ENCODE measurements at places on chromosomes 12 and 14. TPM values are rescaled to one million over a fixed set of nuclear protein-coding genes. Genes with fewer than 3 reads are reported as not detected.

LMO3 gene
- total RNA-seq, result not detected

PGF gene
- 22.0 TPM for total RNA-seq

DHRS1 gene
- total RNA-seq, result 0.82 TPM

FAM90A1 gene
- total RNA-seq, result not detected

GRCh38 chr12:104823985-104824461 lies 134.1 kb downstream of the SLC41A2 start:
- peak; percentile 8 for DNase-seq

- DNase-seq, result no peak
Observed at GRCh38 chr12:46131732-46132469, 136.9 kb downstream of the SLC38A1 start.

DNA sequence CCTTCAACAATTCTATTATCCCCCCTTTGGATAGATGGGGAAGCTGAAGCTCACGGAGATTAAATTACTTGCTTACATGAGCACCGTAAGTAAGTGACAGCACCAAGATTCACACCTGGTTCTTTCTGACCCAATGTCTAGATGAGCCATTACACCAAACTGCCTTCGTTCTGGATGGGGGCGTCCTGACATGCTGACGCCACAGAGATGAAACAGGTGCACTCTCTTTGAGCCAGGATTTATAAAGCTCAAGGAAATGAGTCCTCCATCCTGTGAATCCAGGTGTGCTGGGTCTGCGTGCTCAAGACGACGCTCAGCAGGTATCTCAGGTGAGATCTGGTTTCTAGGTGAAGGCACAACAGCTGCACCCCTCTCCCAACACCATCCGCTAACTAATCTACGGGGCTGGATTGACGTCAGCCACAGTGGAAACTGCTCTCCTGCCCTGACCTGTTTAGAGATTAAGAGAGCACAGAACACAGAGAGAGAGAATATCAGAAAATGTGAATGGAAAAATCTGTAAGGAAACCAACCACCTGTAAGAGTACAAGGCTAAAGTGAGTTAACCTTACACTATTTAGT lies 61.6 kb downstream of the KSR2 start:
- no peak for DNase-seq

- DNase-seq, result peak; percentile 65
Observed at GRCh38 chr14:54420478-54421142, 20.6 kb downstream of the CNIH1 start.

GRCh38 chr14:68894802-68895703 lies 84.0 kb downstream of the ACTN1 start:
- DNase-seq, result no peak

DNA sequence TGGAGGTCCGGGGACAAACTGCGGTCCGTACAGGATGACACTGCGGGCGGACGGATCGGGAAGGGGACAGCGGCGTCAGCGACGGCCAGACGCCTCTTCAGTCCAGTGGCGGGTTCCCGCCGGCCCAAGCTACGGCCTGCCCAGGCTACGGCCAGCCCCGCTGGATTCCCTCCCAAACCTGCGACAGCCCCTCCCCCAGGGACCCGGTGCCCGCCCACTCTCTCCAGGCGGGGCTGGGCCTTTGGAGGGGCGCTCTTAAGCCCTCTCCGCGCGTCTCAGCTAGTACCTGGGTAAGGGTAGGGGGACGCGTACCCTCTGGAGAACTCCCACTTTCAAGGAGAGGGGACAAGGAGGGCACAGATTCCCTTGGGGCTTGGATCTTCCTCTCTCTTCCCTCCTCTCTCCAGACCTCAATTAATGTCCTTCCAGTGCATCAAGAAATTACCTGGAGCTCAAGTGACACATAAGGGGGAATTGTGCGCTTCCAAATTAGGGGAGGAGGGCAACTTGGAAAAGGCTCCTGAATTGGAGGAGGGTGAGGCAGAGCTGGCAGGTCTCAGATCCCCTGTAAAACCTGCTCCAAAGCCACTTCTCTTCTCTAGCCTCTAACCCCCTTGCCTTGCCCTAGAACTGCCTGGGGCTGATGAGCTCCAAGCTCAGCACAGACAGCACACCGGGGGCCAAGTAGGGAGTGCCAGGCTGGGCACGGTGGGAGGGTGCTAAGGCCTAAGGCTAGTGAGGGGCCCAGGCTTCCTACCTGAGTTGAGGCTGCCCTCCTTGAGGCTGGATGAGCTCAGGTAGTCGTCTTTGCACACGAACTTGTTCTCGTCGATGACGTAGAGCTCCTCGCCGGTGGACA lies 3.1 kb downstream of the LHX5 start:
- DNase-seq, result no peak

GRCh38 chr12:79692860-79693577 lies 2.3 kb upstream of the PAWR start:
- no peak for DNase-seq

GRCh38 chr14:34465069-34465859 lies 3.2 kb upstream of the SPTSSA start:
- peak; percentile 24 for DNase-seq

GRCh38 chr14:65213316-65213715 lies 111.0 kb upstream of the MAX start:
- DNase-seq, result no peak

DNA sequence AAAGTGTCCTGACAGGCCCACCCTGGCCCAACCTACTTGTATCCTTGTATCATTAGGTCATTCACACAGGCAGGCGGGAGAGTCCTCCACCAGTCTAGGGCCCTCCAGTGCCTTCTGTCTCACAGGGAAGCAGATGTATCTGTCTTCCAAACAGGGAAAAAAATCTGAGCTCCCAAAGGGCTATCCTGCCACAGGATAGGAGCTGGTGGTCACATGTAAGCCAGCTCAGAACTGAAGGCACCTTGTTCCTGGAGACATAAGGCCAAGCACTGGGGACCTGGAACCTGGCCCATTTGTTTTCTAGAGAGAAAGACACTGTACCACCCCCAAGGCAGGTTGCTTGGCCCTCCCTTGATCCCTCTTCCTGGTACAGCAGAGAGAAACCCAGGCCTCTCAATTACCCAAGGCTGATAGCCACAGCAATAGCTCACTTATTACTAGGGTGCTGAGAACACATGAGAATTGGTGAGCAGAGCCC lies 19.4 kb upstream of the PLEKHH1 start:
- DNase-seq, result peak; percentile 96

GRCh38 chr12:29561664-29562071 lies 64.2 kb upstream of the OVCH1 start:
- DNase-seq, result no peak

DNA sequence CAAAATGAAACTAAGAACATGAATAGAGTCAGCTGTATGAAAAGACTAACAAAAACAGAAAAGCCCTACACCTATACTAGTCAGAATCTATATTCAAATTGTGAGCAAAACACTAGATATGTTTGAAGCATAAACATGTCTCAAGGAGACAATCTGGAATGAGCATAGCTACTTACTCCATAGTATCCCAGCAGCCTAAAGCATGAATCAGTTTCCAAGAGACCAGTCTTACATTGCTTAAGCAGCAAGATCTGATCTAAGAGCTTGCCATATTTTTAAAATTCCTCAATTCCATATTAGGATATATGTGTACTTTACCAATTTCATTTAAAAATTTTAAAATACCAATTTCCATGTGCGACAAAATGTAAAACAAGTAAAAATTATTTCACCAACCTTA lies 7.7 kb downstream of the CAPS2 start:
- DNase-seq, result no peak

- DNase-seq, result no peak
Observed at GRCh38 chr12:47216150-47216677, 136.5 kb upstream of the AMIGO2 start.

DNA sequence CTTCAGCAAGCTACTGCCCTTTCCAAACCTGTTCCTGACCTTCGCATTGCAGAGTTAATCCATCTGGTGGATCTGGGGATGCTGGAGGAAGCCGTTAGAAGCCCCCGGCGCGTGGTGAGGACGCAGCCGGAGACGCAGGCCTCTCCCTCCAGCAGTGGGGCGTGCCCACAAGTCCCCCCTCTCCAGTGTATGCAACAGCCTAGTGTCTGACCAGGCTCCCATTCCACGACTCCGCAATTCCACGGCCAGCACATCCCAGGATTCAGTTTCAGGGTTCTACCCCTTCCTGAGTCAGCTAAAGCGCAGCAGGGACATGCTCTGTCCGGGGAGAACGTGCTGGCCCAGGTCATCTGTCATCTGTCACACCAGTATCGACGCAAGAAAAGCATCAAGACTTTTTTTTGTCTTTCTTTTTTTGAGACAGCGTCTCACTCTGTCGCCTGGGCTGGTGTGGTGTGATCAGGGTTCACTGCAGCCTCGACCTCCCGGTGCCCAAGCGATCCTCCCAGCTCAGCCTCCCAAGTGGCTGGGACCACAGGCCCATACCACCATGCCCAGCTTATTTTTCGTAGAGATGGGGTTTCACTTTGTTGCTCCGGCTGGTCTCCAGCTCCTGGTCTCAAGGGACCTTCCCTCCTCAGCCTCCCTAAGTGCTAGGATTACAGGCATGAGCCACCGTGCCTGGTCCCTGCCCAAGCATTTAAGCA lies 8.0 kb upstream of the DYNC1H1 start:
- DNase-seq, result no peak

GRCh38 chr12:91628656-91629055 lies 446.0 kb upstream of the DCN start:
- no peak for DNase-seq

- DNase-seq, result no peak
Observed at GRCh38 chr12:48946205-48946604, 11.1 kb downstream of the ARF3 start.

DNA sequence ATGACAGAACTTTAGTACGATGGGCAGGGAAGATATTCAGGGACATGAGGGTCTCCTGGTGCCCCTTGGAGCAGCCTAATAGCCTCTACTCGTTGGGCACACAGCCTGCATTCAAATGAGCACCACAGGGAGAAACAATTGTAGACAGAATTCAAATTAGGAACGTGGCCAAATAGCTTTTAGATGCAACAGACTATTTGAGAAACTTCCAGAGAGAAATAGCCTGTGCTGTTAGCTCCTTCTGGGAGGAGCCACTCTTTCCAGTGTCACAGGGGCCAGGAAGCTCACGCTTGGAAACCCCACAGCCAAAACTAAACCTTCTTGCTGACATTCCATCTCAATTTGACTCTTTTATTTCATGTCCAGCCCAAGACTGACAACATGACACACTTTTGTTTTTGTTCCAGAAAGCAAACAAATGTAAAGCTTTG lies 114.5 kb downstream of the RPAP3 start:
- no peak for DNase-seq

DNA sequence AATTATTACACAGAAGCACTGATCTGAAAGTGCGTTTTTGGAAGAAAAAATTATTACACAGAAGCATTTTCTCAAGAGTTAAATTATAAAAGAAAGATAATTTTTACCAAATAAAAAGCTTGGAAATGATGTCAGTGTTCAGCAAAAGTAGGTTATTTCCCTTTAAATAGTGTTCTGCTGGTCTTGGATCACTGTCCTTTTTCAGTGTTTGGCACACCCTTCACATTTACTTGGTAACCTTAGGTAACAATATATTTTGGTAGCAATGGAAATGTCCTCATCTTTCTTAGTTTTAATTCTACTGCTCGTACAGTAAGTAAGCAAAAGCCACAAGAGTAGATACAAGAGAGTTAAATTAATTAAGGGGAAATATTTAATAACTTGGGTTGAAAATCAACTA lies 40.3 kb downstream of the FERMT2 start:
- DNase-seq, result no peak

DNA sequence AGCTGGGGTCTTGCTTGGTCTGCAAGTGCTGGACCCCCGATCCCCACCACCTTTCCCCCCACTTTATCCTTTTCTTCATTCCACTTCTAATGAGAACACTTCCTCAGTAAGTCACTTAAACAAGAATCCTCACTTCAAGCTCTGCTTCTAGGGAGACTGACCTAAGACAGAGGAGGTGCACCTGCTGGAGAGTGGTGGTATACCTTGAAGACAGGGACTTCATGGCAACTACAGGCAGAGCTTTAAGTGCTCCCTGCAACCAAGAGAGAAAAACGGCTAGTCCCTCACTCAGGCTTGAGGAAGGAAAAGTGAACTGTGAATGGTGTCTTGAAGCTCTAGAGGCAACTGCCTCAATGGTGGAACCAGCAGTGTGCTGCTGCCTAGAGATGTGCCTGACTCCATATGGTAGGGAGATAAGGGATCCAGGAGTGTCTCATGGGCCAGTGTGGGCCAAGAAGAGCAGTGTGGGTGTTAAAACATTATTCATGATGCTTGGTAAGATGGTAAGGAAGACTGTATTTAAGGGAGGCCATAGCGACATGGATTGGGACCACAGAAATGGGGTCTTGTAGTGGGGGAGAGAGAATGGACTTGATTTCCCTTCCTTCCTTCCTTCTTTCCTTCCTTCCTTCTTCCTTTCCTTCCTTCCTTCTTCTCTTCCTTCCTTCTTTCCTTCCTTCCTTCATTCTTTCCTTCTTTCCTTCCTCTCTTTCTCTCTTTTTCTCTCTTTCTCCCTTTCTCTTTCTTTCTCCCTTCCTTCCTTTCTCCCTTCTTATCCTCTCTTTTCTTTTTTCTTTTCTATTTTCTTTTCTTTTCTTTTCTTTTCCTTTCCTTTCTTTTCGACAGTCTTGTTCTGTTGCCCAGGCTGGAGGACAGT lies 96.2 kb upstream of the NAP1L1 start:
- no peak for DNase-seq

DNA sequence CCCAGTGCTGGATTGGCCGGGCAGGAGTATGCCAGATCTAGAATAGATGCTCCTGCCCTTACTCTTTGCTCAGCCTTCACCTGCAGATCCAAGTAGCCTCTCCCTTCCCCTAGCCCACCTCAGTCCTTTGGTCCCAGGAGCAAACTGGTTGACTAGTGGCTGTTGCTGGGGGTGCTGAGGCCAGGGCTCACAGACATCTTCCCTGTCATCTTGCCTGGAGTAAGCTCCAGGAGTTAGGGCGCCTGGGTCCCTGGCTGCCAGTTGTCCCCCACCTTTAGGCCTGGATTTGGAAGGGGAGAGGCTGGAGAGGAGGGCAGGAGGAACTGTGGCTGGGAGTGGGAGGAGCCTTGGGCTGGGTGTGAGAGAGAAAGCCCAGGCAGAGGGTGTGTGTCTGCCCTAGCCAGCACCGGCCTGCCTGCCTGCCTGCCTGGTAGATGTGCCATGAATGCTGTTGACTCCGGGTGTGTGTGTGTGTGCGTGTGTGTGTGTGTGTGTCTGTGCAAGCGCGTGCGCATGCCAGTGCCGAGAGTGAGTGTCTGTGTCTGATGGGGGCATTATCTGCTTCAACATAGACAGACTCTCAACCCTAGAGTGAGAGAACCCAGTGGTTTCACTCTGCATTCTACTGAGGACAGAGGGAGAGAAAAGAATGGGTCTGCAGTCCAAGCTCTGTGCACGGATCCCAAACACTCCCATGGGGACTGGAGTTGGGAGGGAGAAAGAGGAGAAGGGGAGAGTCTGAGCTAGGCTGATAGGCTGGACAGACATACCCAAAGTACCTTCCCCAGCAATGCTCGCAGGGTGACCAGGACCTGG lies 845 bp upstream of the RARG start:
- peak; percentile 24 for DNase-seq

DNA sequence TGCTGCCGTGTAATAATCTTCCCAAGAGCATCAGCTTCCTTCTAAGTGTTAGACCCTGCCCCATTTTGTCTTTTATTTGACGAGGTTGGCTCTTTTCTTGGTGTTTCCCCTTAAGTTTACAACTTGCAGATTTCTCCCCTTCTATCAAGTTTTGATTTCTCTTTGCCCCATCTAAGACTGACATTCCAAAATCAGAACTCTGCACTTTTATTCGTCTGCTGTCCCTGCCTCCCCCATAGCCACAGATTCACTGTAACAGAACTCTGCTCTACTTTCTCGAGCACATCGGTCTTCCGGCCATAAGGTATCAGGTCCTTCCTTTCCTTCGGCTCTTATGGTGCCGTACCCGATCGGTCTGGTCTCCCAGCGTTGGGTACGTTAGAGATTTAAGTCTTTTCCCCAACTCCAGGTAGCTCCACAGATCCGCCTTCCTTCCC lies 563 bp downstream of the DCP1B start:
- DNase-seq, result no peak
